AG09319 (cell line): ENCODE measurements at places on chromosomes 2 and 18.

GRCh38 chr2:238853721-238854120 lies 5.8 kb downstream of the TWIST2 start:
- no peak for DNase-seq

DNA sequence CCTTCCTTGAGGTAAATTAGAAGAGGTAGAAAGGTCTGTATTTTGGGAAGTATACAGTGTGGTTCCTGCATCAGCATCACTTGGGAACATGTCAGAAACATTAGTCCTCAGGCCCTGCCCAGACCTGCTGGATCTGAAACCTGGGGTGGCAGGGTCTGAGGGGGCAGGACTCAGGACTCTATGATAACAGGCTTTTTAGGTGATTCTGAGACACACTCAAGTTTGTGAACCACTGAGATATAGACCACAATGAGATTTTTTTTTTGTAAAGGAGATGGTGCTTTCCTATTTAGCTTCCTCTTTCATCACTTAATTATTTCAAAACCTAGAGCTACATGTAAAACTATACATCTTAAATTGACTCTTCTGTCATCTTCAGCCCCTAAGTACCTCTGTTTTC lies 262.7 kb upstream of the SPOPL start:
- DNase-seq: no peak

GRCh38 chr2:67719351-67719750 lies 322.2 kb downstream of the ETAA1 start:
- no peak for DNase-seq

DNA sequence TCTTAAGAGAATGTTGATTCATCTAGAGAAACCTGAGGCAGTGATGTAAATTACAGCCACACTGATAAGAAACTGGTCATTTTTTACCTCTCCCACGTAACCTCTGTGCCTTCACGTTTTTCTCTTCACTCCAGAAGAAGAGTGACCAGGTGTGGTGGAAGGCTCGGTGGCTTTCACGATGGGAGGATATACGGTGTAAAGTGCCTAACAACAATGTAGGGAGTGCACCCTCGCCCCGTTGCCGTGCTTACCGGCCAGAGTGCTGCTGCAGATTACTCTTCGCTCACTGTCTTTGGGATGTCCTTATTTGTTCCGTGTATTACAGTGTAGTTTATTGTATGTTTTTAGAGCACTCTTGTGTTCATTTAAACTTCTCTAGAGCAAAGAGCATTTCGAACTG lies 46.5 kb downstream of the NCK2 start:
- no peak for DNase-seq

DNA sequence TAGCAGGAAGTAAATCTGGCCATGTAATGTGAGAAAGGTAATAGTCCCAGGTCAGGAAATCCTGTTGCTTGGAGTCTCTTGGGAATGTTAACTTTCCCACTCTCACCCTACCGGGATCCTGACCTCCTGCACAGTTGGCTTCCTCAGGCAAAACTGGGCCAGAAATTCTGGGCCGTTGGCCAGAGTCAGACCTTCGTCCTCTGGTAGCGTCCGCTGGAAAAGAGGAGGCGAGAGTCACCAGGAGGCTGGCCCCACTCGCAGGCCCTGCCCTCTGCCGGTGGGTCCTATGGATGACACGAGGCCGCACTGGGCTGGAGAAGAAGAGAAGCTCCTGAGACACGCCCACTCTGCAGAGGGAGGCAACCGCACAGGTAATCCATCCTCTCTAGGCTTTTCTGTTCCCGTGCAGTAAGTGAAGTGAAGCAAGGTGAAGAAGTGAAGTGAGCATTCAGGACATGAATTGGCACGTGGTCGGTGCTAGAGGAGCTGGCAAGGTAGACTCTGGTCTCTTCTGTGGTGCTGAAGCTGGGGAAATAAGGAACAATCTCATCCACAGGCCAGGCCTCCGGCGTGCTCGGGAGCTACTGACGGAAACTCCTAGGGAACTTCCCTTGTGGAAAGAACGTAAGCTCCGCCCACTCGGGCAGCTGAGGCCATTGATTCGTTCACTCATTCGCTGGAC lies 182.7 kb upstream of the GLI2 start:
- DNase-seq: no peak

- DNase-seq: no peak
Measured at GRCh38 chr2:120596191-120596811, 139.4 kb upstream of the GLI2 start.

DNA sequence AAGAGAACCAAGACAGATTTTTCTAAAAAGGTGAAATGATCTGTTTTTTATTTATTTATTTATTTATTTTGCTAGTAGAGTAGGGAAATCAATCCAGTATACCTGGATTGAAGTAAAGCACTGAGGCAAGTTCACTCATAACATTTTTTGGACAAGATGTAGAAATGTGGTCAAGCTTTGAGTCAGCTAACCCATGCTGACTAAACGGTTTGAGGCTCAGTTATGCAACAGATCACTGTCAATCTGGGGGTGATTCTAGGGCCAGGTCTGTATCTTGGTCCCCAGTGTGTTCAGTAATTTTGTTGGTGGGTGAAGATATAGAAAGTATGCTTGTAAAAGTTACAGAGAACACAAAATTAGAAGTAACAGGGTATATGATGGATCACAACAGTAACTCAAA lies 60.2 kb downstream of the RMDN2 start:
- no peak for DNase-seq

GRCh38 chr2:191434072-191434471 lies 188.9 kb downstream of the MYO1B start:
- no peak for DNase-seq

GRCh38 chr2:57204364-57204763 lies 842.2 kb upstream of the VRK2 start:
- DNase-seq: no peak

DNA sequence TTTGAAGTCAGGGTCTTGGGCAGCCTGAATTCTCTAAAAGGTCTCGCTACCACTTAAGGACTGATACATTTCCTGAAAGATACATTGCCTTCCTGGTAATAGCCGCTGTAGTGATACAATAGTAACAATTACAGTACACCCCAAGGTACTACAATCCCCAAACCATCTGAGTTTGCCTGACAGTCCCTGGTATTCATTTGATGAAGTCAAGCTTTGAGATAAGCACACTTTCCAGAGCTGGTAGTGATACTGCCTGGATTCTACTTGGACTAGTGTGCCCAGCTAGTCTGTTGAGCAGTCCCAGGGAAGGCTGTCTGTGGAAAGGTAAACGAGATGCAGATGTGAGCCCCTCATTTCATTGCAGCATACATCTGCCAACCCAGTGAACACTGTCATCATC lies 24.4 kb upstream of the ITGB6 start:
- DNase-seq: no peak

- no peak for DNase-seq
Measured at GRCh38 chr2:6556755-6557154, 309.0 kb downstream of the CMPK2 start.

- no peak for DNase-seq
Measured at GRCh38 chr18:50009773-50010335, 185.1 kb downstream of the MYO5B start.

DNA sequence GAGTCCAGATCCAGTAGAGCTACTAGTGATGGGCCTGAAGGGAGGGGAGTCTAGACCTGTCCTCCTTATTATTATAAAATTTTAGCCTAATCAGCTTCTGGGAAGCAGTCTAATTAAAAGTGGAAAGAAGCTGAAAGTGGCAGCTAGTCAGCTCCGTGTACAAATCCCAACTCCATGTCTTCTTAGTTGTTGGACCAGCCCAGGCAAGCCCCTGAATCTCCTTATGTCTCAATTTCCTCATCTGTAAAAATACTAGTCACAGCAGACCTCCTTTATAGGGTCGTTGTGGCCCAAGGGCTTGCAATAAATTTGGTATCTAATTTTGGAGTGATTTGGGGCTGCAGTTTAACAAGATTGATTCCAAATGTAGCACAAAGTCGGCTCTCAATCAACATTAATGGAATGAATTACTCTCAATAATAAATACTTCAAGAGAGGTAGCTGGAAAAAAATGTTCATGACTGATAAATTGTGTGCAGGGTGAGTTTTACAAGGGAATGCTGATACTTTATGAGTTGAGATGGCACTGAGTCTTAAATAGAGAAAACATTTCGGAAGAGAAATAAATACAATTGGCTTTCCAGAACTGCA lies 118.3 kb upstream of the NDUFV2 start:
- DNase-seq: no peak

DNA sequence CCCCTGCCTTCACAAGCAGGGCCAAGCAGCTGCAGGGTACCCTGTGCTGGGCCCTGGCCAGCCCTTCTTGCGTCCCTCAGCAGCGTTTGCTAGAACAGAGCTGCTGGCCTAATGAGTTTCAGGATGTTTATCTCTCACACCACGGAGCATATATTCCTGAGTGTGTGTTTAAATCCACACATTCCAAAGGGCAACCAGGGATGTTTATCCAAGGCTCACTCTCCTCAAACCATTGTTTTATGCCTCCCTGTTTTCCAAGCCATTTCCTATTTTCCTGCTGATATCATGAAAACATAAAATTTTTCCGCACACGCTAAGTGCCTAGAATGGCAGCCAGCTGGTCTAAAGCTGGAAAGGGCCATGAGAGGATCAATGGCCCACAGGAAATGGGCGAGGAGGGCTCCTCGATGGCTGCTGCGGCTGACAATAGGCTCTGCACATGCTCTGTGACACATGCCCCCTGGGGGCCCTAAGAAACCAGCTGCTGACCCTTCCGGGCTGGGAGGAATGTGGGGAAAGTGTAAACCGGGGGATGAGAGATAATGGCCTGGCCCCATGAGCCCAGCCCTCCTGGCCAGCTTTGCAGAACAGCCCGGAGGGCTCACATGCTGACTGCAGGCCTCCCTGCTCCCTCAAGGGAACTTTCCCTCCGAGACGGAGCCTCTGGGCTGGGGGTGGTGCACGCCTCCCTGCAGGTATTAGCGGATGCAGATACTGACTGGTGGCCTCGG lies 194.0 kb downstream of the NDUFA10 start:
- no peak for DNase-seq

DNA sequence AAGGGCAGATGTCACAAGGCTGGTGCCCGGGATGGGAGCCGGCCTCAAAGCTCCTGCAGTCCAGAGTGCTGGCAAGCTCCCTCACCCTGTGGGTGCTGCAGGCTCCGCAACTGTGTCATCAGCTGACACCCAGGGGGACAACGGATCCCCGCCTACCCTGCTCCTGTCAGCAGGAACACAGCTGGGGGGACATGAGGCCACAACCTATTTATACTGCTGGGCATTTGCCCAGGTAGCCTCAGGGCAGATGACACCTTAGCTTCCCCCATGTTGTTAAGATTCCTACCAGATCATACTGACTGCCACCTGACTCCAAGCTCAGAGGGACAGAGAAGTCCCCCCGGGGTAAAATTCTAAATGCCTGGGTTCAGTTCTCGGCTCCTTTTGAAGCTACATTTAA lies 1.2 kb downstream of the ANKRD23 start:
- no peak for DNase-seq

GRCh38 chr2:122753336-122753735 lies 997.9 kb downstream of the TSN start:
- DNase-seq: no peak

DNA sequence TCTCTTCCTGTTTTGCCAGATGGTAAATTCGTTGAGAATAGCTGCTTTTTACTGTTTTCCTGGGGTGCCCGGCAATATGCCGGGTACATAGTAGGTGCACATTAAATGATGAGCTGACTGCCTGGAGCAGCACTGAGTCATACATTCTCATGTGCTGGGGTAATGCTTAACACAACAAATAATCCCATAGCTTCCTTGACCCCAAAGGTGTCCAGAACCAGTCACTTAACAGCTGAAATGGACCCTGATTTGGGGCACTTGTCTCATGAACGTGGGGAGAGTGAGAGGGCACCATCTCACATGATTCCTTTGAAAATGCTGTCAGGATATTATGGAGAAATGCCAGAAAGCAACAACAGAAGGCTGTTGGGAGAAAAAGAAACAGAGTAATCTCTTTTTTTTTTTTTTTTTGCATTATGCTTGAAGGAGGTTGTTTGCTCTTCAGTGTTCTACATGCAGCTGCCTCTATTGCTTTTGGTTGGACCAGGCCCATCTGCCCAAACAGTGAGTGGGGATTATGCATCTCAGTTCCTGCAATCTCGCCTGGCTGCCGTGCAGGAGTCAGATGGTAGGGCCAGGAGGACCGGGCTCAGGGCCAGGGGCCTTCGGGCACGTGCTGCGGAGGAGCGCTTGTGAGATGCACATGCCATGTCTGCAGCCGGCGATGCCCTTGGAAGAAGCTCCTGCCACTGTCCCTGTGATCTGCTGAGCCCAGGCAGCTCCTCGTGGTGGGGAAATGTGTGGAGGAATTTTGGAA lies 162.1 kb downstream of the SH3RF3 start:
- no peak for DNase-seq

DNA sequence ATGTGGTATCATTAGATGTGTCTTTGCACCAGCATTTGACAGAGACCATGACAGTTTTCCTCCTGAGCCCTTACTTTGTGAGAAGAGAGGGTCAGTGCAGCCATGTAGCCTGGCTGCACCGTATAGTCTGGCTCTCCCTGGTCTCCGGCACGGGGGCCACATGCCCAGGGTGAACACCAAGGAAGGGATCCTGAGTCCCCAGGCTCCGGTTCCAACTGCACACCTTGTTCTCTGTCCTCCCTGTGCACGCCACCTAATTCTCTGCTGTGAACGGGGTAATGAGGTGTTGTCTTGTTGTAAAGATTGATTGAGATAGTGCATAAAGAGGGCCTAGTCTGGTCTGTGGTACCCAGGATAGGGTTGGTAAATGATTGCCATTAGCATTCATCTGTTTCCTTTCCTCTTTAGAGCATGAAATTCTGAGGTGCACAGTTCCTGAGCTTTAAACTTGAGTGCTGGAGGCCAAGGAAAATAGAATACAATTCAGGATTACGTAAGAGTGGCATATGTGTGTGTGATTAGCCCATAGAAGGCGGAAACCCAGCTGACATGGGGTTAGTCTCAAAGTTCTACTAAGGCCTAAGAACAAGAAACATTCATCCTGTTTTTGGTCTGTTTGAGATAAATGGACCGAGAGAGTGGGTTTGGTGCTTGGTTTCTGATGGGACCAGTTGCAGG lies 55.5 kb downstream of the NCK2 start:
- DNase-seq: peak; percentile 10

GRCh38 chr2:192500550-192501200 lies 305.9 kb upstream of the TMEFF2 start:
- DNase-seq: no peak

- DNase-seq: peak; percentile 44
Measured at GRCh38 chr18:25464227-25464626, 112.3 kb upstream of the ZNF521 start.

- no peak for DNase-seq
Measured at GRCh38 chr2:98771721-98772524, 41.0 kb upstream of the MGAT4A start.

GRCh38 chr2:19868701-19869580 lies 32.8 kb downstream of the TTC32 start:
- no peak for DNase-seq

DNA sequence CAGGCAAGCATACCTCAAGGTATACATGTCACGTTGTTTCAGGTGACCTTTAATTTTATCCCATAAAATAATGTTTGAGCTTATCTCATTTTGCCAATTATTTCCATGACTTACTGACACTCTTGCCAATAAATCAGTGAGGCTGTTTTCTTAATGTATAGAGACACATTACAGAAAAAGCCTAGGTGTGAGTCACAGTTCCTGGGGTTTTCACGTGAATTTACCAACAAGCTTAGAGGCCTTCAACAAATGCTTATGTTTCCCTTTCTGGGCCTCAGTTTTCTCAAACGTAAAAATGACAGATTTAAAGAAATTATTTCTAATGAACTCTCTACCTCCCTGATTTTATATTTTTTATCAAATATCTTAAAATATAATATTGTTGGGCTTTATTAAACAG lies 517.5 kb upstream of the SPHKAP start:
- no peak for DNase-seq

GRCh38 chr18:24054130-24054529 lies 39.6 kb downstream of the TTC39C start:
- no peak for DNase-seq

- DNase-seq: no peak
Measured at GRCh38 chr2:10912076-10912731, 470 bp downstream of the KCNF1 start.
